ENCODE measurements at places on chromosomes 3 and 15.

- DNase-seq, result no peak
These were observed 4.2 kb upstream of the RLBP1 start for GRCh38 chr15:89225588-89225987.

GRCh38 chr3:58502872-58503271 is 11.0 kb downstream of the KCTD6 start:
- no peak for DNase-seq

DNA sequence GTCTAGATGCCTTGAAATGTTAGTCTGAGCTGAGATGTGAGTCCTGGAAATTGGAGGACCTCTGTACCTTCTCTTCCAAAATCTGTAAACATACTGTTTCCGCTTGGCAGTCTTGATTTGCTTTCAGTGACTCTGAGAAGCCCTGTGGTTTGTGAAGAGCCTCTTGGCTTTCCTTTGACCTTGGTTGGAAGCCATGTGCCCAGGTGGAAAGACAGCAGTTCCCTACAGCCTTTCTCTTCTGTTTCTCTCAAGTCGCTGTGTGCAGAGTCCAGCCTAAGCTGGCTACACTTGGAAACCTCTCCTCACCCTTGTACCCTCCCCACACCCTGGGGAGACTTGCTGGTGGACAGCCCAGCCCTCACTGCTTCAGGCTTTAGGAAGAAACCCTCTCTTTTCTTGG is 129.8 kb upstream of the CTDSPL start:
- DNase-seq, result no peak

DNA sequence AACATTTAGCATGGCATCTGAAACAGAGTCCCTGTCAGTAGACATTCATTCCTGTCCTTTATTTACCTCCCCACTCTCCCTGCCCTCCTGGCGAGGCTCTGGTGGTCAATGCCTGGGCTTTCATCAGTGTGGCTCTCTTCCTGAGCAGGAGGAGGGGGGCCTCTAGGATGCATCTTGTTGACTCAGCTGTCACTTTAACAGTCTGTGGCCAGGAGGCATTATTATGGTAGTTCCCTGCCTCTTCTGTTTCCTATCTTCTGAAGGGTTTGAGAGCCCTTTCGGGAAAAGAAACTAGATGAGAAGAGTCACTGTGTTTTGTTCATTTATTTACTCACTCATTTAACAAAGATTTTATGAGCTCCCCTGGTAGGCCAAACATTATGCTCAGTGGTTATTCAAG is 2.4 kb upstream of the PPP1R14D start:
- DNase-seq, result no peak

GRCh38 chr3:6827453-6827852 is 33.5 kb upstream of the GRM7 start:
- DNase-seq, result no peak

GRCh38 chr15:43237842-43238470 is 17.1 kb upstream of the EPB42 start:
- no peak for DNase-seq

- DNase-seq, result no peak
These were observed 45.0 kb upstream of the SLC12A8 start for GRCh38 chr3:125257536-125257935.

- DNase-seq, result no peak
These were observed 158.1 kb upstream of the ZNF385D start for GRCh38 chr3:21909096-21909495.

DNA sequence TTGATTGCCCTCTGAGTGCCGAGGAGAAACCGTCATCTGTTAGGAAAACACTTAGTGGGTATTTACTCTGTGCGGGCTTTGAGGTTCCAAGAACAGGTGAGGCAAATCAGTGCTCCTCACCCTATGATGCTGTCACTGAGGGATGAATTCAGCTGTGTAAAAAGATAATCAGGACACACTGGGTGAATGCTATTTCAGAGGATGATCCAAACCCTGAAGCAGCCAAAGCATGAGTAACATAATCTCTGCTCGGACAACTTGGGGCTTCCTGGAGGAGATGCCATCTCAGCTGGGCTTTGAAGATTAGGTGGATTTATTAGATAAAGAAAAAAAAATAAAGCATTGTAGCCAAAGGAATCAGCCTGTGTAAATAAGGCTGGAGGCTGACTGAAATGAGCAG is 10.5 kb upstream of the GADL1 start:
- no peak for DNase-seq

DNA sequence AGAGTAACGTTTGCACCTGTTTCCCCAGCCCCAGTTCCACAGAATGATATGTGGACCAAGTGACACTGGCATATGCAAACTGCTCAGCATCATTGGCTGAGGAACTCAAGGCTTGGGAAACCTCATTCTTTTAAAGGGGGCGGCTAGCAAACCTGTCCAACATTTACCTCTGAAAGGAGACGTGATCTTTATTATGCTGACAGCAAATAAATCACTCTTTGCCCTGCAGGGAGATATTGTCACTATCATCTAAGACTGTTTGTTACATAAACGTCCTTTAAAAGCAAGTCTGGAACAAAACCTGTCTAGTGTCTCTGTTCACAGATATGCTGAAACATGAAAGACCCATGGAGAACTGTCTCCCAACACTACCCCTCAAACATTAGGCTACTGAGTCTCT is 21.5 kb downstream of the CA12 start:
- DNase-seq, result no peak

DNA sequence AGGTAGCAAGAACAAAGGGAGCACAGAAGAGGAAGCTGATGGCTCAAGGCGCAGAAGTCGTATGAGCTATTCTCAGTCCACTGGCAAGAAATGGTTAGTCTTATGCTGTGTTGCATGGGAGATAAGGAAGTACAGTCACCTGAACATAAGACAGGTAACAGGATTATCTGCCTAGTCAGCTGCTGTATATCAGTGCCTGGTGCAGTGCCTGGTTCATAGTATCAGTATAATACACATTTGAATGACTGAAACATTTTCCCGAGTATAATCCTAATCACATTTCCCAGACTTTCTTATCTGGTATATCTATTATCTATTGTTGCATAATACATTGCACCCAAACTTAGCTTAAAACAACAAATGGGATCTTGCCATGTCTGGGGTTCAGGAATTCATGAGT is 302.5 kb downstream of the GABRG3 start:
- no peak for DNase-seq

- DNase-seq, result no peak
These were observed 276.4 kb downstream of the FAM43A start for GRCh38 chr3:194962056-194962455.
